Activated CD4-positive, alpha-beta T cell treated with anti-CD3 and anti-CD28 coated beads for 4 hours (primary cell): ENCODE measurements at places on chromosomes 1 and 21.

GRCh38 chr1:230170153-230170547 is 103.1 kb downstream of the GALNT2 start:
- DNase-seq: no peak

DNA sequence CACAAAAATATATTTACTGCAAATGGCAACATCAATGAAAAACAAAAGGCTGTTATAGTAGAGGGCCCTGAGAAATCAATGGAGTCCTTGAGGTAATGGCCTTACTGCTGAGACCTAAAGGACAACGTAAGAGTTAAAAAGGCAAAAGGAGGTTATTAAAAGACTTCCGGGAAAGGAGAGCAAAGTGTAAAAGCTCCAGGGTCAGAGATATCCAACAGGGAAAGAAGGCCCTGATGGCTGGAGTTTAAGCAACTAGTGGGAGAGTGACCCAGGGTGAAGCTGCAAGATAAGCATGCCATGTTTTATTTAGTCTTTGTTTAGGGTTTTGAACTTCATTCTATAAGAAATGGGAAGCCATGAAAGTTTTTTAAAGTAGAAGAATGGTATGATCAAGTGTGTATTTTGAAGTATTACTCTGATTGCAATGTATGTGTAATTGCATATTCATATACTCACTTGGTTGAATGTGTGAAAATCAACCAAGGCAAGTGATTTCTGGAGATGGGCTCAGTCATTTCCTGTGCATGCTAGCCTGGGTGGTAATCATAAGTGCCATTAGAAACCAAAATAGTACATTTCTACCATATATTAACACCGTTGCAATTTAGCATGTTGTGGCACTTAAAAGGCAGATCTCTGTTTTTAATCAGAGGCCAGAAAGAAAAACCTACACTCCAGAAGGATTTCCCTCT is 5.3 kb upstream of the DPYD start:
- DNase-seq: no peak

GRCh38 chr1:228972576-228972975 is 237.3 kb downstream of the RHOU start:
- no peak for DNase-seq

DNA sequence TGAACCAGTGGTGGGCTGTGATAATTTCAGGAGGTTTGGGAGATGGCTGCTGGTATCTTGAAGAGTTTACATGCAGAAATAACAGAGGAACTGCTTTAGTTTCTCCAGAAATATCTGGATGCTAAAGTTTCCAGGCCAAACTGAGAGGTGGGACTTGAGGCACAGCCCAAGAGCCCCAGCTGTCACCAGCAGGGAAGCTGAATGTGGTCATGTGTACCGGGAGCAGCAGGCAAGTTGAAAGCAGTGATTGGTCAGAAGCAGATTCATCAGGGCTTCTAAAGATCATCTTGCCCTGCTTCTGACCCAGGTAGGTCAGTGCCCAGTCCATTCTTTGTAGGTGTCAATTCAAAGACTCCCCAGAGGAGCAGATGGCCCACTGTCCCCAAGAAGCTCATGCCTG is 7.9 kb upstream of the RPTN start:
- DNase-seq: no peak

GRCh38 chr1:152735648-152736047 is 22.2 kb upstream of the KPRP start:
- no peak for DNase-seq

DNA sequence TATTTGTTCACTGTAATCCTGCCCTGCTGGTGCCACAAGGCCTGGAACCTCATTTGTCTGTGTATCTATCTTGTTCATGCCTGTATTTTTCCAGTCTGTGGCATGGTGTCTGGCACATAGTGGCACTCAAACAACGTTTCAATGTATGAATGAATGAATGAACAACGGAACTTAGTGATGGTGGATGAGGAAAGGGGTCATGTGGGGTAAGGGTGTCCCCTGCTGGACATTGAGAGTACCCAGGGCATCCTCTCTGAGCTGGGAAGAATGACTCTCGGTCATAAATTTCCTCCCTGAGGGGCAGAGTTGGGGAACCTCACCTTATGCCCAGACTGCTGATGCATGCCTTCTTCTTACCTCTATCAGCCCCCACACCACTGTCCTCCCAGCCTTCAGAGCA is 18.9 kb upstream of the ZNF683 start:
- peak; percentile 23 for DNase-seq

DNA sequence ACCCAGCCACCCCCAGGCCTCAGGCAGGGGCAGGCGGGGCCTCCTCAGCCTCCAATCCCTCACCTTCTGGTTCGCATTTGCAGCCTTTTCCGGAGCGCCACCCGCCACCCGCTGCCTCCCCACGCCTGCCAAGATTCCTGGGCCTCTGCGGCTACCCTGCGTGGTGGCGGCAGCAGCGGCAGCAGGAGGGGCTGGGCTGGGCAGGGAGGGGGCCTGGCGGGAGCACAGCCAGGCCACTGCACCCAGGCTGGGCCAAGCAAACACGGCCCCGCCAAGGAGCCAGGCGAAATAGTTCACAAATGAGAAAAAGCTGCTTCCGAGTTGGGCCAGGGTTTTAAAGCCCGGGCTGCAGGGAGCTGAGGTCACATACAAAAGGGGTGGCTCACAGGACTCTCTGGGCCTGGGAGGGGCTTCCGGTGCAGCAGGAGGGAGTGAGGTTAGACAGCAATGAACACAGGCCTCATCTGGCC is 9.8 kb downstream of the COL8A2 start:
- DNase-seq: no peak
